ENCODE measurements at places on chromosomes 1 and 21.

- DNase-seq, result no peak
Measured at GRCh38 chr1:63127376-63127775, 195.0 kb upstream of the FOXD3 start.

DNA sequence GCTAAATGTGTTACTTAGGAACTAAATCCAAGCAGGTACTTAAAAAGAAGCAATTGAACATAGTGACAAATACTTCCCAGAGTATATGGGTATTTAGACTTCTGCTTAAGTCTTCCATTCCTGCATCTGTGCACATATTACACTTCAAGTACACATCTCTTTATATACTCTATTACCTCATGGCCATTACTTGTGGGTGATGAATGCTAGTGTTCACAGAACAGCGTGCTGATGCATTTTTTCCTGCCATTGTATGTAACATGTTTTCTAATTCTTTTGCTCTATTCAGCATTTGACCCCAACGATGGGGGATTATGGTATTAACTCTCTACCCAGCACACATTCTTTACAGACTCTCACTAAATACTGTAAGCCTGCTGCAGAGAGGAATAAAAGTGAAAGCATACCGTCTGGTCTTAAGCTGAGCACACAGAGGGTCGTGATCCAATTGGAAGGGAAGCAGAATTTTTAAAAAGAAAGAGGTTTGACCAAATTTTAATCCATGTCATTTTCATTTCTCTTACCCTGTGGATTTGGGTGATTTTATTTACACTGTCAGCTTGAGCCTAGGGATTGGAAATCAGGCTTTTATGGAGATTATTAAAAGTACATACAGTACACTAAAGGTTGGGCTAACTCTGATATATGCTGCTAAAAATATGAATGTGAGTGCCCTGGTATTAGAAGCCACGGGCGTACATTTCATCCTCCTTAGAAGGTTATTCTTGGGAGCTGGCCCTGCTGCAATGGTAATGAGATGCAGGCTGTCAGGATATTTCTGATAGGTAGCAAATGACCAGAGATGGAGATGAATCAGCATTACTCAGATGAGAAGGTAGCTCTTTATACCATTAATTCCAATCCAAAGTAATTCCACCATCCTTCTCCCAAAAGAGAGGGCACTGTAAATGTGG lies 95.5 kb upstream of the PROX1 start:
- DNase-seq, result no peak

DNA sequence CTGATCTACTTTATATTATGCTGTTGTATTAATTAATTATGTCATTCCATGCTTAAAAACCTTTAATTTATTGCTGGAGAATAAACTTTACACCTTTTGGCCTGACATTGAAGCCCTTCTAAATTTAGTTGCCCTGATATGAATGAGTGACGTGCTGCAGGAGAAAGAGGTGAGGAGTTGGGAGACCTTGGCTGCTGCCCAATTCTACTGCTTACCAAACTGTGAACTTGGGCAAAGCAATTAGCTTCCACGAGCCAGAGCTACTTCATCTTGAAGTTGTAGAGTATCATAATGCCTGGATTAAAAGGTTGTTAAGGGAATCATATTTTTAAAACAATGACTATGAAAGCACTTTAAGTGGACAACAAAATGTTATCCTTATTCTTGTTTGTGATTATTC lies 126.8 kb upstream of the DEPDC1 start:
- no peak for DNase-seq

- no peak for DNase-seq
Measured at GRCh38 chr1:202131956-202132821, 9.5 kb downstream of the GPR37L1 start.

DNA sequence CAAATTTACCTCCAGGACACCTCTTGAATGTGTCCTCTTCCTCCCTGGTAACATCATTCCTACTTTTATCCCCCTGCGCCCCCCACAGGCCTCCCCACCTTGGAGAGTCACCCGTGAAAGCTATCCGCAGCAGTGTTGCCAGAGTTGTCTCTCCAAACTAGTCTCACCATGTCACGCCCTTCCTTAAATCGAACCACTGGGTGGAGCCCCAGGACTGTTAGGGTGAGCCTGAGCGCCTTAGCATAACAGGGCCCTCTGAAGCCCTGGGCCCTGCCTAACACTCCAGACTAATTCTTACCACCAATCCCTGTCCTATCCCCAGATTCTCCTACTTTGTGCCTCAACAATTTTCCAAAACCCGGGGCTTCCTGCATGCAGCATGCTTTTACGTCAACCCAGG lies 35.0 kb downstream of the HSD3B2 start:
- no peak for DNase-seq

GRCh38 chr1:247204177-247204647 lies 32.4 kb upstream of the ZNF124 start:
- DNase-seq, result no peak

- no peak for DNase-seq
Measured at GRCh38 chr1:75469586-75470173, 141.2 kb downstream of the SLC44A5 start.

GRCh38 chr1:201295861-201296260 lies 12.6 kb downstream of the PKP1 start:
- no peak for DNase-seq

- DNase-seq, result no peak
Measured at GRCh38 chr1:228747301-228747935, 12.1 kb downstream of the RHOU start.

DNA sequence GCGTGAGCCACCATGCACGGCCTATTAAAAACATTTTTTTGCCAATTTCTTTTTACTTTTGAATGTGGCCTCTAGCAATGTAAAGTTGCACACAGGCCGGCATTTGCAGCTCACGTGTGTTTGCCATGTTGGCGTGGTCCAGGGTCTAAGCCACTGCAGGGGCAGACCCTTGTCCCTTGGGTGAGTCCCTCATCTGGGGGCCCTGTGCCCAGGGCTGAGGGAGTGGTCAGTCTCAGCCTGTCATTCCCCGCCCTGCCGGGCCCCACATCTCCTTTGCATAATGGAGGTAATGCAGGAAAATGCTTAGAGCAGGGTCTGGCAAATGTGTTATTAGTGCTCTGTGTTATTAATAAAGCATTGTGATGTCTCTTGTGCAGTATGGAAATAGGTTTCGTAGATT lies 16.9 kb downstream of the AGPAT3 start:
- DNase-seq, result no peak

DNA sequence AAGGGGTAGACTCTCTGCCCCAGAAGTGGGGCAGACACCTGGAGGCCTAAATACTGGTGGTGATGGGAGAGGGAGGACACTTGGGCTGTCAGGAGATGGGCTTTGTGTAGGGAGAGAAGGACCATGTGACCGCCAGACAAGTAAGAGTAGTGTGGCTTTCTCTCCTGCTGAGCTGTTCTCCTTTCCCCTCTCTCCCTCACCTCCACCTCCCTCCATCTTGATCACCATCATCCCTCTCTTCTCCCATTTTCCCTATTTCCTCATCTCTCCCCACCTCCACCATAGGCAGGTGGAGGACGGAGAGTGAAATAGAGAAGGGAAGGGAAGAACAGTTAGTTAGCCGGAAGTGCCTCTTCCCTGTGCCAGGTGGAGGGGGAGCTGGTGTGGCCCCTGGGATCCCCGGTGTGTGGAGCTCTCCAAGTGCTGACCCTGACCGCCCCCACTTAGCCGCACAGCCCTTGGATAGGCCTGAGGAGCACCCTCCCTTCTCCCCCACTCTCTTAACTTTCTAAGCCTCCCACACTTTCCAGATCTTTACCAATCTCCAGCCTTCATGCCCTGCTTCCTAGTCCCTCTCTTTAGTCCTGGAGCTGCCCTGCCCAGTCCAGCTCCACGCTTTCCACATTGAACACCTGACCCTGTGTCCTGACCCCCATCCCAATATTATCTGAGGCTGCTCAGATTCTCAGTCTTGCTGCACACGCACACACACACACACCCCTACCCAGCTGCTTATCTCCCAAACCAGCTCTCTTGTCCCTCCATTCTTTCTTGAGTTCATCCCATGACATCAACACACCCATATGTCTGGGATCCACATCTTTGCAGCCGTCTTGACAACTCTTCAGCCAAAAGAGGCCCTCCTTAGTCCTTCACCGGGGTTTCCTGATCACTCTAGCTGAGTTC lies 1.5 kb downstream of the CELF3 start:
- no peak for DNase-seq

- DNase-seq, result no peak
Measured at GRCh38 chr1:54653036-54653435, 11.4 kb downstream of the MROH7 start.

- no peak for DNase-seq
Measured at GRCh38 chr1:64956733-64957441, 9.5 kb downstream of the JAK1 start.

DNA sequence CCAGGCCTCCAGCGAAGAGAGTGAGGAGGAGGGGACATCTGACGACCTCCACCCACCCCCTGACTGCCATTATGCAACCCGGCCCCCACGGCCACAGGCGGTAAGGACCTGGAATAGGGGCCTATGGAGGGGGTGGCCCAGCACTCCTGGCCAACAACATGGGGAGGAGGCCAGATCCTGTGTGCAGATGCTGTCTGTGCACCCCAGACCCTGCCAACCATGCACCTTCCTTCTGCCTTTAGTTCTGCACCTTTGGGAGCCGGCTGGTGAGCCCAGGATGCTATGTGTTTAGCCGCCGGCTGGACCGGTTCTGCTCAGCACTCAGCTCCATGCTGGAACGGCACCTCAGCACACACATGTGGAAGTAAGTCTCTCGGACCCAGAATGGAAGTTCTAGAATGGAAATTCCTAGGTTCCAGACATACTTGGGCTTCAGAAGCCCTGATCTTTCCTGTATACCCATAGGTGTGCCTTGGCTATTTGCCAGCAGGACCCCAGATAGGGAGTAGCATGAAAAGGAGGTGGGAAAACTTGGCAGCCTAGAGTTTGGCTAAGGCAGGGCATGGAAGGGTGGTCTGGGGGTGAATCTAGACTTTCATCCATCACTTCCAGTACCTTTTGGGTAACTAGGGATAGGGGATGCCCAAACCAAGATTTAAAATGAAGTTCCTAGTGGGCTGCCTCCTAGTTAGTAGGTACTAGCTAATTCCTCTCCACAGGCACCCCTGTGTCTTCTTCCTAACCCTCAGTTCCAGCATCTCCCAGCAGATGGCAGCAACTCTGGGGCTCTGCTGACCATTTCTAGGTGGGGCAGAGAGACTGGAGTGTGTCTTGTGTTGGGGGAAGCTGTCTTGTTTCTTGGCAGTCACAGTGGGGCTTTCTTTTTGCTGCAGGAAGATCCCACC lies 3.6 kb upstream of the CYB561D1 start:
- DNase-seq, result no peak

DNA sequence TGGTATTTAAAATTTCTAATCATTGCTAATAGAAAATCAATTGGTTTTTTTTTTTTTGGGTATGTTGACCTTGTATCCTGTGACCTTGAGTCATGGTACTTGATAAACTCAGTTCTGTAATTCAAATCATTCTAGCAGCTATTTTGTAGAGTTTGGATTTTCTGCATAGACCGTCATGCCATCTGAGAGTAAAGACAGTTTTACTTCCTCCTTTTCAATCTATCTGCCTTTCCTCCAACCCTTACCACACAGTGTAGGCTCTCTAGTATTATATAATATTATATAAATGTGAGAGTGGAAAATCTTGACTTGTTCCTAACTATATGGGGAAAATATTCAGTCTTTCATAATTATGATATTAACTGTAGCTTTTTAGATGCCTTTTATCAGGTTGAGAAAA lies 7.0 kb downstream of the TDRD5 start:
- no peak for DNase-seq

DNA sequence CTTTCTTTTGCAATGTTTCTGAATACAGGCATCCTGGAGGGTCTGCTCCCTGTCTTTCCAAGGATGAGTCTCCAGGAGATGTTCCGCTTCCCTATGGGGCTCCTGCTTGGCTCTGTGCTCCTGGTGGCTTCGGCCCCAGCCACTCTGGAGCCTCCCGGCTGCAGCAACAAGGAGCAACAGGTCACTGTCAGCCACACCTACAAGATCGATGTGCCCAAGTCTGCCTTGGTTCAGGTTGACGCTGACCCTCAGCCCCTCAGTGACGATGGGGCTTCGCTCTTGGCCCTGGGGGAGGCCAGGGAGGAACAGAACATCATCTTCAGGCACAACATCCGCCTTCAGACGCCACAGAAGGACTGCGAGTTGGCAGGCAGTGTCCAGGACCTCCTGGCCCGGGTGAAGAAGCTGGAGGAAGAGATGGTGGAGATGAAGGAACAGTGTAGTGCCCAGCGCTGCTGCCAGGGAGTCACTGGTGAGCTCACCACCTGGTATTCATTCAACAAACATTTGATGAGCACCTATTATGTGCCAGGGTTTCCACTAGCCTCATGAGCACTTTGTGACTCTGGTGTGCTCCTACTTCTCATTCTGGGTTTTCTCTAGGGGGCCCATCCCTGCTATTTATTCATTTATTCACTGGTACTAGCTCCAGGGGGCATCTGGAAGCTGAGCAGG lies 9.9 kb downstream of the TNN start:
- no peak for DNase-seq

GRCh38 chr1:41226815-41227434 lies 15.2 kb downstream of the SCMH1 start:
- DNase-seq, result no peak

- DNase-seq, result no peak
Measured at GRCh38 chr1:166588741-166589140, 250.5 kb upstream of the POGK start.

- DNase-seq, result no peak
Measured at GRCh38 chr1:74641876-74642275, 31.7 kb downstream of the ERICH3 start.

DNA sequence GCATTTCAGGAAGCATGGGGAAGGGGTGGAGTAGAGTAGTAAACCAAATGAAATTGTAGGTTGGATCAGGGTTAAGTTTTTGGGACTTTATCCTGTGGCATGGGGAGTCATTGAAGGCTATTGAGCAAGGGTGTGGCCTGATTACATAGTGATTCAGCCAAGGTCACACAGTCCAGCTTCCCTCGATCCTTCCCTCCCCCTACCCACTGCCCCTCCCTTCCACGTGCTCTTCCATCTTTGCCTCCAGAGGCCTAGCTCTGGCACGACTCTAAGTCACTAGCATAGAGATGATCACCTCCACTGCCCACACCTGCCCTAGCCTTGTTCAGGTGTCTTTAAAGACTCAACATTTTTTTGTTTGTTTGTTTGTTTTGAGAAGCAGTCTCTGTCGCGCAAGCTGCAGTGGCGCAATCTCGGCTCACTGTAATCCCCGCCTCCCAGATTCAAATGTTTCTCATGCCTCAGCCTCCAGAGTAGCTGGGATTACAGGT lies 37.2 kb upstream of the SLC9A1 start:
- DNase-seq, result no peak

- no peak for DNase-seq
Measured at GRCh38 chr1:176904057-176904751, 260.3 kb downstream of the ASTN1 start.

- no peak for DNase-seq
Measured at GRCh38 chr1:36529769-36530260, 47.1 kb upstream of the CSF3R start.

GRCh38 chr1:5485436-5485835 lies 506.8 kb downstream of the NPHP4 start:
- no peak for DNase-seq

- no peak for DNase-seq
Measured at GRCh38 chr1:25458541-25459298, 28.0 kb downstream of the MACO1 start.

- DNase-seq, result no peak
Measured at GRCh38 chr1:92211166-92211565, 6.5 kb upstream of the C1orf146 start.

Measured in stimulated activated CD8-positive, alpha-beta memory T cell treated with anti-CD3 and anti-CD28 coated beads, Interleukin-15, amount 100 ng/mL, for 48 hours (primary cell).